ENCODE measurements at places on chromosomes 12 and 14.

GRCh38 chr12:84605983-84606382 is 306.6 kb downstream of the SLC6A15 start:
- no peak for DNase-seq

DNA sequence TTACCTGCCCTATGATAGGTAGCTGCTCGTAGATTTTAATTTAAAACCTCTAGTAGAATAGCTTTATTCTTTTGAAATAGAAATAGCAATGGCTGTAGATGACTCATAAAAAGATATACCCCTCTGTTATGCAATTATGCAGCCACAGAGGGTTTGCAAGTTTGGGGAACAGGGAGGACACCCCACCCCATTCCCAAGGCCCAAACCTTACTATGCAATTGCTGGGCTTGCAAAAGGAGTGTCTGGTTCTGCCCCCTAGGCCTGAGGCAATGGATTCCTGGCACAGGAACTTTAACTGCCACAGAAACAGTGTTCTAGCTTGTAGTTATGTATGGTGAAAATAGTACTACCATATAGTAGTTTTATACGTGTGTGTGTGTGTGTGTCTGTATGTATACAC is 403.3 kb downstream of the ADAMTS20 start:
- DNase-seq: no peak

- DNase-seq: no peak
Observed at GRCh38 chr14:64112867-64113678, 181.1 kb downstream of the ESR2 start.

GRCh38 chr14:24262821-24263733 is at the start of gene TGM1:
Gene TGM1, minus strand, starts transcription at chr14:24263177. Its CDS starts 825 bp downstream, at chr14:24262352.
- DNase-seq: no peak

DNA sequence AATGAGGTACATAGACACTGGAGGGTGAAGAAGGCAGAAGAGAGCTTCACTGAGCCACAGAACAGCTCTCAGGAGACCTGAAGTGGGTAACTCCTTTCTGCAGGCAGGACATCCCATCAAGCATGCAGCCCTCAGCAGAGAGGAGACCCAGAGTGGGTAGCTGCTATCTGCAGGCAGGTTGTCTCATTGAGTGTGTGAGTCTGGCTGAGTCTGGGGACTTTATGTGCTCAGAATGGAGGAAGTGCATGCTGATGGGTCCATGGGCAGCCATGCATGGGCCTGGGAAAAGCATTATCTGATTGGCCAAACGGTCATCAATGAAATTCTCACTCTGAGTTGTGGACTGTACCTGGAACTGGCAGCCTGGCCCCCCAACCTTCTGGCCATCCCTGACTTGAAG is 14.7 kb upstream of the HIGD1C start:
- DNase-seq: no peak

- no peak for DNase-seq
Observed at GRCh38 chr12:109027767-109028166, 6.9 kb upstream of the SVOP start.

GRCh38 chr14:33959692-33960151 is 8.8 kb upstream of the EGLN3 start:
- no peak for DNase-seq

DNA sequence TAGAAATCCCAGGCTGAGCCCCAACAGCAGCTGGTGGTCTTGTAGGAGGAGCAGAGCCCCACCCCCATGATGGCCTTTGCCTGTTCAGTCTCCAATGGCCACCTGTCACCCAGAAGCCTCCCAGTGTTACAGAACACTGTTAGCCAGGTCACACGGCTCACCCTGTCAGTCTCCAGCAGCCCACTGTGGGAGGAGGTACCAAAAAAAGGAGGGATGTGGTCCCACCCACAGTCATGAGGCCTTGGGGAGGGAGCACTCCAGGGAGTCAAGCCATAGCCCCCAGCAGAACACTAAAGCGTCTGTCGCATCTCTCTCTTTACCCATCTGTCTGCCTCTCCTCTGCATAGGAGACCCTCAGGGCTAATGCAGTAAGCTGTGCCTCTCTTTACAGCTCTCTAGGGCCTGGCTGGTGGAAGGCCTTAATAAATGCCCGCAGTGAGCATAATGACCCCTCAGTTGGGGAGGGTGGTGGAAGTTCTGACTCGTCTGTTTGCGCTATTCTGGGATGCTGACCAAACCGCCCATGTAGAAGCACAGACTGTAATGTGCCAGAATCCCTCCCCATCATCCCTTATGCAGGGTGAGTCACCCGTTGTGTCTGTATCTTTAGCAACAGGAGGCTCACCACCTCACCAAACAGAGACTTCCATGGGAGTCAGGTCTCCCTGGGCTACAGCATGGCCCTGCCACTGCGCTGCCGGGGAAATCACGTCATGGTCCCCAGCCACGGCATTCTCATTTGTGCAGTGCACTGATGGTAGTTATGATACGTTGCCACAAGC is 14.6 kb downstream of the C14orf132 start:
- no peak for DNase-seq

- peak; percentile 55 for DNase-seq
Observed at GRCh38 chr14:70807898-70808415, 1.4 kb downstream of the MAP3K9 start.

DNA sequence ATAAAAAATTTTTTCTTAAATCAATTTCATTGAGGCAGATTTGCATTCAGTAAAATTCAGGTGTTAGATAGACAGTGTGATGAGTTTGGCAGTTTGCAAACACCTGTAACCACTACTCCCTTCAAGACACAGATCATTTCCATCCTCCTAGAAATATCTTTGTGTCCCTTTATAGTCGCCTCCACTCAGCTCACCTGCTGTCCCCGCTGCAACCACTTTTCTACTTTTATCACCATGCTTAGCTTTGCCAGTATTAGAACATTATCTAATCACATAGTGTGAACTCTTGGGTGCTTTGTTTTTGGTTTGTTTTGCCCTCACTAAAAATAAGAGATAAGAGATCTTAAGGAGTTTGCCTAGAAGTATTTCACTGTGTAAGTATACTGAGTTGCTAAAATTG is 73.8 kb downstream of the DERA start:
- no peak for DNase-seq

- DNase-seq: peak; percentile 51
Observed at GRCh38 chr12:132559652-132560363, 50.6 kb downstream of the LRCOL1 start.

- no peak for DNase-seq
Observed at GRCh38 chr14:103676881-103677675, 38.2 kb downstream of the XRCC3 start.

- DNase-seq: no peak
Observed at GRCh38 chr12:53991077-53991460, 6.1 kb downstream of the HOXC10 start.

GRCh38 chr14:101495284-101495683 is 66.0 kb upstream of the DIO3 start:
- DNase-seq: no peak

- DNase-seq: no peak
Observed at GRCh38 chr12:123387508-123388176, 3.7 kb downstream of the KMT5A start.

GRCh38 chr12:28209782-28210181 is 19.5 kb downstream of the CCDC91 start:
- no peak for DNase-seq

DNA sequence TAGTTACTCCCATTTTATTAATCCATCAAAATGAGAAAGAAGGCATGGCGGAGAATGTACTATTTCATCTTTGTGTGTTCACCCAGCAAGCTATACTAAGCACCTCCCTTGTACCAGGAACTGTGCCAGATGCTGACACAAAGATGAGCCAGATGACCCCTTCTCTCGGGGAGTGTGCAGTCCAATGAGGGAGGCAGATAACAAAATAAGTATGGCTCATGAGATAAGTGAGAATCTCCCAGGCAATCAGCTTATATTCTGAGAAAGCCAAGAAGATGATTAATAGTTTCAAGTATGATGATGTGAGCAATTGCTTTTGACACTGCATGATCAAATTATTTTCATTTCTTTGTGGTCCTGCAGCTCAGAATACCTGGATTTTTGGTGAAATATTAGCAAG is 1.3 kb upstream of the TMEM233 start:
- no peak for DNase-seq
